ENCODE measurements at places on chromosomes 5 and 9. TPM values are rescaled to one million over a fixed set of nuclear protein-coding genes. Genes with fewer than 3 reads are reported as not detected.

ADAMTS13 gene
- total RNA-seq: 0.30 TPM

PRXL2C gene
- 22.1 TPM for total RNA-seq

PLEKHG4B gene
- 1.5 TPM for total RNA-seq

FAM153A gene
- not detected for total RNA-seq

TXNDC8 gene
- not detected for total RNA-seq

C5orf52 gene
- total RNA-seq: not detected

GARIN3 gene
- total RNA-seq: not detected

DMRT2 gene
- total RNA-seq: not detected

TMEM245 gene
- total RNA-seq: 69.5 TPM

PGM5 gene
- not detected for total RNA-seq

DMRT3 gene
- not detected for total RNA-seq

ARSI gene
- total RNA-seq: 31.8 TPM

ZDHHC11 gene
- total RNA-seq: 22.3 TPM

CCDC180 gene
- 0.62 TPM for total RNA-seq

SEMA5A gene
- total RNA-seq: not detected

EPB41L4A gene
- total RNA-seq: 3.7 TPM

ACOT12 gene
- 0.08 TPM for total RNA-seq

CAPSL gene
- total RNA-seq: not detected

DNM1 gene
- 106 TPM for total RNA-seq

ZCCHC9 gene
- total RNA-seq: 25.5 TPM

TMEM232 gene
- not detected for total RNA-seq

PCDHGB2 gene
- 0.11 TPM for total RNA-seq

MYMK gene
- total RNA-seq: not detected

CAVIN4 gene
- 0.39 TPM for total RNA-seq

CBY3 gene
- not detected for total RNA-seq

NUTM2G gene
- not detected for total RNA-seq

PTBP3 gene
- 44.7 TPM for total RNA-seq

CDH9 gene
- total RNA-seq: not detected

CENPK gene
- 25.9 TPM for total RNA-seq

PAEP gene
- total RNA-seq: 0.32 TPM

SLC22A4 gene
- 4.9 TPM for total RNA-seq

UGT3A2 gene
- not detected for total RNA-seq

TOR4A gene
- 26.3 TPM for total RNA-seq

LCN9 gene
- total RNA-seq: 0.14 TPM

SPINK4 gene
- total RNA-seq: not detected

OR1J2 gene
- total RNA-seq: not detected

CTXN3 gene
- not detected for total RNA-seq

AHRR gene
- 5.4 TPM for total RNA-seq

AFAP1L1 gene
- 12.9 TPM for total RNA-seq

TNFSF8 gene
- not detected for total RNA-seq

UNC13B gene
- 12.8 TPM for total RNA-seq

SLU7 gene
- 39.0 TPM for total RNA-seq

SEMA4D gene
- 5.4 TPM for total RNA-seq

KIF12 gene
- total RNA-seq: 2.3 TPM
